ENCODE measurements at places on chromosomes 3 and 15.
A peak's percentile ranks its signal among the peaks of the same experiment; 100 is the strongest.

DNA sequence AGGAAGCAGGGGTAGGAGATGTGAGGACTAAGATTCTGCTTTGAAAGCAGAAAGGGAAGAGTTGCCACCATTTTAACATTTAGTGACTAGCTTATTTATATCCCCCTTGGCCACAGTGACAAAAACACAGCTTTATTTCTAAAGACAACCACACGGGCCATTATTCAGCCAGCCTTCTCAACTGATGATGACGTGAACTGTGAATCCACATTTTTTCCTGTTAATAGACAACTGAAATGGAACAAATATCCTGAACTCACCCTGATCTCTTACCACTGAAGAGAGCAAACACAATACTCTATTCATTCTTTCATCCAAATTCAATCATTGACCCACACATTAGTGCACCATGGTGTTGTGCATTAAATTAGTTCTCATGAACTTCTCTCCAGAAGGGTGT is 145.1 kb downstream of the TNIK start:
- DNase-seq: no peak

- no peak for DNase-seq
Observed at GRCh38 chr3:47954567-47954966, 61.6 kb downstream of the MAP4 start.

DNA sequence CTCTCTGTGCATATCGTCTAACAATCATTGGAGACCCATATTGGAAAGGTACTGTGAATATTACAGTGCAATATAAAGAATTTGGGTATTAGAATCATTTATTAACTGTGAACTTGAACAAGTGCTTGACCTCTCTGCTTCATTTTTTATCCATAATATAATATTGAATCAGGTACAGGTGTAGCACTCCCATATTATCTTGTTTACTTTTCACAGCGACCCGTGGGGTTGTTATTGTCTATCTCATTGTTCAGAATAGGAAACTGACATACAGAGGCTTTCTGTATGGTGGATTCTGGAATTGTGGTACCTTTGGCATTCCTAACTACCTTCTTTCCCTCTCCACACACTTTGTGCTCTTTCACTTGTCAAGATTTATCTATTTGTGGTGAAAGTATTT is 17.8 kb downstream of the SNRK start:
- DNase-seq: no peak

- DNase-seq: no peak
Observed at GRCh38 chr15:59388670-59389069, 16.0 kb upstream of the MYO1E start.

GRCh38 chr15:95503107-95503506 is 827.4 kb upstream of the NR2F2 start:
- no peak for DNase-seq

GRCh38 chr15:95281470-95281869 is 1049.0 kb upstream of the NR2F2 start:
- DNase-seq: no peak

DNA sequence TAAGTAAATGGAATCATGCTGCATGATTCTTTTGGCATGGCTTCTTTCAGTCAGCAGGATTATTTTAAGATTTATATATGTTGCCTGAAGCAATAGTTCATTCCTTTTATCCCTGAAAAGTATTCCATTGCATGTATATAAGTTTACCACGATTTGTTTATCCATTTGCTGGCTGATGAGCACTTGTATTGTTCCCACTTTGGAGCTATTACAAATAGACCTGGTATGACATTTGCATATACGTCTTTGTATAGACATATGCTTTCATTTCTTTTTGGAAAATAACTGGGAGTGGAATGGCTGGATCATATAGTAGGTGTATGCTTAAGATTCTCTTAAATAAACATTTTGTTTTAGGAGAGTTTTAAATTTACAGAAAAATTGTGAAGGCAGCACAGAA is 79.3 kb upstream of the CBLB start:
- DNase-seq: no peak

- DNase-seq: no peak
Observed at GRCh38 chr3:105867712-105868430, 941 bp downstream of the CBLB start.

GRCh38 chr3:35184775-35185174 is 454.6 kb upstream of the ARPP21 start:
- DNase-seq: no peak

- DNase-seq: no peak
Observed at GRCh38 chr3:171648069-171648468, 162.2 kb downstream of the PLD1 start.

- no peak for DNase-seq
Observed at GRCh38 chr15:33148129-33148751, 46.3 kb downstream of the FMN1 start.

GRCh38 chr3:110420158-110420641 is 651.4 kb upstream of the NECTIN3 start:
- DNase-seq: no peak

- no peak for DNase-seq
Observed at GRCh38 chr3:70582803-70583202, 270.4 kb upstream of the MDFIC2 start.

DNA sequence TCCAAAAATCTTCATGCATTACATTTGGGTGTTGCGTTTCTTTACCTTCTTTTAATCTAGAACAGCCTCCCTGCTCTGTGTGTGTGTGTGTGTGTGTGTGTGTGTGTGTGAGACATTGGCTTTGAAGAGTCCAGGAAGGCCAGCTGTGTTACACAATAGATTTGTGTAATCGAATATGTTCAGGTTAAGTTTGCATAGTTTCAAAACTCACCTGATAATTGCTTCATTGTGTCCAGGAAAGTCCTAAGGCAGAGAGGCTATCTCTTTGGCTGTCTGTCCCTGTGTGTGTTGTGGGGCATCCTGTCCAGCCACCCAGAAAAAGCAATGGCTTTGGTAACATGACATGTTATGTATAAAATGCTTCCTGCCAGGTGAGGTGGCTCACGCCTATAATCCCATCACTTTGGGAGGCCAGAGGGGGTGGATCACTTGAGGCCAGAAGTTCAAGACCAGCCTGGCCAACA is 37.5 kb downstream of the ZNF710 start:
- DNase-seq: no peak

GRCh38 chr3:98734735-98735134 is 28.4 kb upstream of the ST3GAL6 start:
- DNase-seq: no peak

DNA sequence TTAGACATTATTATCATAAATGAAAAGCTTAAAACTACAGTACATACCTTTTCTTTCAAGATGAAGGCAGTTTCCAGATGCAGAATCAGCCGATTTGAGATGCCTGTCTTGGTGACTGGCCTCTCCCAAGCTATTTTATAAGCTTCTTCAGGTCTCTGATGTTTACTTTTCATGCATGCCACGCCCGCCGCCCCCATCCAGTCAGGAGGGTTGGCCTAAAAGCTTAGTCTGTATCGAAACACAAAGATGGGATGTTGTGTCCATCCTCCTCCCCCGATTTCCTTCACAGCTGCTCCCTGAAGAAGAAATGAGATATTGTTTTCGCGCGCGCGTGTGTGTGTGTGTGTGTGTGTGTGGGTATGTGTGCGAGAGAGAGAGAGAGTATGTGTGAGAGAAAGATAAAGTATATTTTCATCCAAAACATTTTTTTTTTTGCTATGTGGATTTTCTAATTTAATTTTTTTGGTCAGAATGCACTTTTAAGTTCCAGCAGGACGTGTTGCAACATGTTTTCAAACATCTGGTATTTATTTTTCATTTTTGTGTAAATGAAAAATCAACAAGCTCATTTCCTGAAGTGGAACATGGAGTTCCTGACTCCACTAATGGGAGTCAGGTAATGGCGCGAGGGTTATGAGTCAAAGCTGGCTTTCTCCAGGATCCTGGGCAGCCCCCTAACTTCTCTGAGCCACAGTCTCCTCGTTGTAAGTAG is at the start of gene APOD:
Gene APOD, minus strand, starts transcription at position 110 of the 712 bp plus-strand sequence. CDS start 4,479 bp downstream, outside the sequence.
- no peak for DNase-seq

DNA sequence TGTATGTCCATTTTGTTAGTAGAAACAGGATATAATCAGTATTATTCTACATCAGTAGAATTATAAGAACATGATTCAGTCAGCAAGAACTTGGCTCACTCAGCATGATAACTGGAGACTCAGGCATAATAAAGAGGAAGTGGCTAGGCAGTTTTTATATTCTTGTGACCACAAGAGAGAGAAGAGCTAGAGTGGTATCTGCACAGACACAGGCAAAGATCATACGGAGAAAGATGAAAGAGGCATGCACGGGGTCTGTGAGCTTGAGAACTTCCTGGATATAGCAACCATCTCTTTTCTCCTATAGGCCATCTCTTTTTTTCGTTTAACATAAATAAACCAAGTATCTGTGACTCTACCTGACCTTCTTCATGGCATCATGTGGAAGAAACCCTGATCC is 46.8 kb downstream of the MYO5A start:
- DNase-seq: no peak

- no peak for DNase-seq
Observed at GRCh38 chr3:141368062-141368924, at the start of gene ZBTB38. Gene ZBTB38, plus strand, starts transcription at chr3:141368504. Its CDS starts 73,885 bp downstream, at chr3:141442389.

DNA sequence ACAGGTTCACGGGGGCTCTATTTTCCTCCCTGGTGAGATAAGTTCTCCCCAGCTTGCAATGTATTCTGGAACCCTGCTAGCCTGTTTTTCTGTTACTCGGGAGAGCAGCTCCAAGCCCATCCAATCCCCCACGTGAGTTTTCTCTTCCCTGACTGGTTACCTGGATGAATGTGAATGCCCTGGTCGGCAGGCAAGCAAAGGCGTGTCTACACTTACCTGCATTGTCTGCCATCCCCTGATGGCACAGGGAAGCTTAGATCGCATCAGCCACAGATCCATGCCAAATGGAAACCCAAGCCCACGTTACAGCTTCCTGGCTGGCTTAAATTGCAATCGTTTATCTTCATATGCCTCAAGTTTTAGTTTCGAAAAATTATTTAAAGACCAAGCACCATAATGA is 149.9 kb downstream of the FOXP1 start:
- DNase-seq: no peak

DNA sequence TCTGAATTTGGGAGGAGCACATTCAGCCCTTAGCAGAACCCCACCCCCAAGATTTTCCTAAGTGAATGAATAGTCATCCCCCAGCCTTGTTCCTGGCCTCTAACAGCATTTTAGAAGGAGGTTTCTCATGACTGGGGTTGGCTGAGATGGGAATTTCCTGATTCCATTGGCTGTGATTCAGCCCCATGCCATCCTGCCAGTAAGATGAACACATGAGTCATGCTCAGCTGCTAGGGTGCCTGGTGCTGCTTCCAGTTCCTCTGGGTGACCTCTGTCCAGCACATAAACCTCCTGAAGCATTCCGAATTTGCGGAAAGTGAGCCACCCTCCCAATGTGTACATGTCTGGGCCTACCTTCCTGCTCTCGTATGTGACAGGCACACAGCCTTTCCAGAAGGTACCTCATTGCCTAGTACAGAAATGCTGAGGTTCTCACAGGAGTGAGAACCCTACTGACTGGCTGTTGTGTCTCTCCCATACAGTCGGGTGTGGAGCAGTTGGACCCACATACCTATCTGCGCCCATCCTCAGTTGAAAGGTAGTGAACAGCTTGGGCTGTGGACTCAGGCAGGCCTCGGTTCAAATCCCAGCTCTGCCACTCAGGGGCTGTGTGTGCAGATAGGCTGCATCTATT is 91.7 kb downstream of the APBA2 start:
- no peak for DNase-seq

DNA sequence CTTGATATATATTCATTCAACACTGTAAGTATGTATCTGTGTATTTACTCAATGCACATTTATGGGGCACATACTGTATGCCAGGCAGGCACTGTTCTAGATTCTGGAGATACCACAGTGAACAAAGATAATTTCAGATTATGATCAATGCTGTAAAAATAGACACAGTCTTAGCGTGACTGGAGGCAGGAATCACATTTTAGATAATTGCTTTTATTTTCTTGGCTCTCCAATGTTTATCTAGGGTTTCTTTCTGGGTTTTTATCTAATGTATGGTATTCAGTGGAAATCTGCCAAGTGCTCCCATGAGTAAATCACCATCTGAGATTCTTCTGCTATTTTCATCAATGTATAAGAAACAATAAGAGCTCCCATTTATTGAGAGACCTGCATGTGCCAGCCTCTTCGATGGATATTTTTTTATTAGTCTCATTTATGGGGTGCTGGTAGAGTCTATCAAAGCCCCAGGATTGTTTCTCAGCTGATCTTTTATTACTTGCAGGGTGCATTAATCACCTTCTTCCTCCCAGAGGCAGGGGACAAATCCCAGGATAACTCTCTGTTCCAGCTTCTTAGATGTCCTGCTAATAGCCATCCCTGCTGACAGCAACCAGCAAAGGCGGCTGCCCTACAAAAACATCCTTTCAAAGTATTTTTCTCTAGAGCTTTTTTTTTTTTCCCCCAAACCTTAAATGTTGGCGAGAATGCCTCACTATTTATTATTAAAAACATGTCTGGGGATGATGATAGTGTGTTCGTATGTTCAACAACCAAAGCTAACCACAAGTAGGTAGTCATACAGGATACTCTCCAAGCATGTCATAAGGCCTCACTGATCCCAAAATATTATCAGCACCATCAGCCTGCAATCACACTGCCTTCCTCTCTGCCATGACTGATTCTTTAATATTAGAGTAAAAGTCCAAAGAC is 331.0 kb upstream of the RASGRP1 start:
- DNase-seq: no peak

GRCh38 chr3:162722337-162722736 is 1225.7 kb downstream of the OTOL1 start:
- DNase-seq: no peak

DNA sequence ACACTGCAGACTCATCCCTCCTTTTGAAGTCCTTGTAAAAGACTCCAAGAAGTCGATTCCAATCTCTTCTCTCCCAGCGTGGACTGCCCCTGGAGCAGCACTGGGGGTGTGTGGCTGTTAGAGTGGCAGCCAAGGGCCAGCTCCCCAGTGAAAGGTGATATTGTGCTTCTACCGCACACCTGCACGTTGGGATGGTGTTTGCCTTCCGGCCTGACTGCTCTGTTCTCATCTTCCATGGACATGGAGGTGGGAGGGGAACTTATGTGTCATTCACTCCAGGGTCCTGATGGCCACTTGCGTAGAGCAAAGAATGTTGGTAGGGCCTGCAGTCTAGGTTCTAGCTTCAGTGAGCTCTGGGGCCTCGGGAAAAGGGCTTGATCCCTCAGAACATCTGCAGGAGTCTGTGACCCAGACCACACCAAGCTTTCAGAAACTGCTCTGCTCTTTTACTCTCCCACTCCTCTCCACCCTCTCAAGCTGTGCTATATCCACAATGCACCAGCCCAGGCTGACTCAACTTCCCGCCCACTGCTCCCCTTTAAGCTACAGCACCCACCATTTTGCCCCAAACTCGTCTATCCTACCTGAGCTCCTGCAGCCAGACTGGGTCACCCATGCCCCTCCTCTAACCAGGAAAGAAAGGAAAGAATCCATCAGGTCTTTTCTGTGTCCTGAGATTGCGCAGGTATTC is 31.3 kb downstream of the LIPC start:
- peak; percentile 4 for DNase-seq
